Smooth muscle cell of trachea (primary cell): ENCODE measurements at places on chromosomes 7 and 10. TPM values are rescaled to one million over a fixed set of nuclear protein-coding genes. Genes with fewer than 3 reads are reported as not detected.

Gene IFIT1B
- total RNA-seq = not detected in 2 replicates

Gene NKX1-2
- under 0.01 TPM in 1 of 2 replicates, not detected in the other for total RNA-seq

Gene LRRC61
- 0.15 and 3.3 TPM in 2 replicates for total RNA-seq

Gene CRPPA
- 1.2 and 2.0 TPM in 2 replicates for total RNA-seq

Gene CCNY
- 42.6 and 52.4 TPM in 2 replicates for total RNA-seq

Gene LDB3
- under 0.01 TPM in 1 of 2 replicates, not detected in the other for total RNA-seq

Gene ZP3
- 0.87 and 7.1 TPM in 2 replicates for total RNA-seq

Gene PAX4
- not detected in 2 replicates for total RNA-seq

Gene SPDYE18
- not detected in 2 replicates for total RNA-seq

Gene AKR1C4
- not detected in 2 replicates for total RNA-seq

Gene CPED1
- total RNA-seq = 89.8 and 122 TPM in 2 replicates

Gene ZNF804B
- total RNA-seq = not detected in 2 replicates

Gene POLR2J2
- total RNA-seq = 2.5 and 4.5 TPM in 2 replicates

Gene TMEM225B
- 0.29 and 0.50 TPM in 2 replicates for total RNA-seq

Gene EZH2
- 4.3 and 16.6 TPM in 2 replicates for total RNA-seq

Gene TSPAN15
- total RNA-seq = 0.44 TPM in 1 of 2 replicates, not detected in the other

Gene REEP3
- 50.4 and 63.3 TPM in 2 replicates for total RNA-seq

Gene UCN3
- total RNA-seq = not detected in 2 replicates

Gene SLC13A1
- not detected in 2 replicates for total RNA-seq

Gene SFMBT2
- total RNA-seq = 1.7 and 5.2 TPM in 2 replicates

Gene MEIG1
- 0.50 TPM in 1 of 2 replicates, not detected in the other for total RNA-seq

Gene PDIA4
- total RNA-seq = 315 and 354 TPM in 2 replicates

Gene AMPH
- total RNA-seq = 4.7 and 7.8 TPM in 2 replicates

Gene ARHGAP22
- total RNA-seq = 60.2 and 70.8 TPM in 2 replicates

Gene AZGP1
- total RNA-seq = not detected in 2 replicates

Gene DNAJB6
- total RNA-seq = 55.2 and 68.5 TPM in 2 replicates

Gene CFAP69
- 5.5 and 6.4 TPM in 2 replicates for total RNA-seq

Gene SLC26A4
- total RNA-seq = 0.33 and 1.7 TPM in 2 replicates

Gene MYH16
- total RNA-seq = not detected in 2 replicates

Gene DMBT1
- total RNA-seq = under 0.01 TPM in 2 replicates

Gene ASIC3
- 0.17 TPM in 1 of 2 replicates, not detected in the other for total RNA-seq

Gene ECD
- 27.1 and 31.6 TPM in 2 replicates for total RNA-seq

Gene OAT
- 183 and 219 TPM in 2 replicates for total RNA-seq

Gene ELFN1
- total RNA-seq = 1.7 and 7.6 TPM in 2 replicates

Gene PRPS1L1
- 0.15 TPM in 1 of 2 replicates, not detected in the other for total RNA-seq

Gene CYP26C1
- total RNA-seq = under 0.01 TPM in 1 of 2 replicates, not detected in the other

Gene LIPK
- total RNA-seq = not detected in 2 replicates

Gene HTR5A
- not detected in 2 replicates for total RNA-seq

Gene SPDYE8
- total RNA-seq = 0.17 TPM in 1 of 2 replicates, not detected in the other

Gene MYOF
- 263 and 350 TPM in 2 replicates for total RNA-seq

Gene PNLIPRP3
- 0.17 TPM in 1 of 2 replicates, not detected in the other for total RNA-seq

Gene GIMAP1
- total RNA-seq = not detected in 2 replicates

Gene ICA1
- total RNA-seq = 0.33 and 0.44 TPM in 2 replicates

Gene PLEKHS1
- total RNA-seq = under 0.01 TPM in 1 of 2 replicates, not detected in the other

Gene COBL
- under 0.01 TPM in 1 of 2 replicates, not detected in the other for total RNA-seq

Gene AKR1C8
- not detected in 2 replicates for total RNA-seq

Gene TUBB8
- 0.15 TPM in 1 of 2 replicates, not detected in the other for total RNA-seq

Gene SORCS3
- not detected in 2 replicates for total RNA-seq

Gene EN2
- not detected in 2 replicates for total RNA-seq

Gene CNNM1
- 0.15 and 0.33 TPM in 2 replicates for total RNA-seq

Gene TEX47
- not detected in 2 replicates for total RNA-seq
